ENCODE measurements at places on chromosomes 2 and 18.

DNA sequence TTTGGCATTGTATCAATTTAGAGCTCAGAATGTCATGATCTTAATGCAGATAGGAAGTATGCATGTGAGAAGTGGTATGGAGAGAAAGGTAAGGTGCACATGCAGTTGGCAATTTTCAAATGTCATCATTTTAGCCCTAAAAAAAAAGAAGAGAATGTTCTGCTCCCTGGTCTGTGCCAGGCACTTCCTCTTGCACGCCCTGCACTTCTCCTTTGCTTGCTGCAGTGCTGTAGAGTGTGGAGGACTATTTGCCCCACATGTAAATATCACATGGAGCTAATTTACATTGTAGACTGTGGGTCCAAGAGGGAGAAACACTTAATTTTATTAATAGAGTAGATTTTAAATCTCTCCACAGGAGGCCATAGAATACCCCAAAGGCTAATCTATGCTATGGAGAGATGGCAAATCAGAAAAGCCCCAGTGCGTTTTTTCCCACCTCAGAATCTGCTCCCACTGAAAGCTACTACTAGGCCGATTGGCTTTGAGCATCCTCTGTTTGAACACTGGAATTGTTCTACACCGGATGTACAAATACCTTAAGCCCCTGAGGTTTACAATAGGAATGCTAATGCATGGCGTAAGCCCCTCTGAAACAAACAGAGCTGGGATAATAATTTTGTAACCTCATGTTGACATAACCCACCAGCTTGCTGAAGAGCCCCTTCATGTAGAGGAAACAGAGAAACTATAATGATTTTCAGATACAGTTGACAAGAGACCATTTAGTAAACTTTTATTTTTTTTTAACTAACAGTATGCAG is 137.2 kb upstream of the KLHL14 start:
- DNase-seq: no peak

DNA sequence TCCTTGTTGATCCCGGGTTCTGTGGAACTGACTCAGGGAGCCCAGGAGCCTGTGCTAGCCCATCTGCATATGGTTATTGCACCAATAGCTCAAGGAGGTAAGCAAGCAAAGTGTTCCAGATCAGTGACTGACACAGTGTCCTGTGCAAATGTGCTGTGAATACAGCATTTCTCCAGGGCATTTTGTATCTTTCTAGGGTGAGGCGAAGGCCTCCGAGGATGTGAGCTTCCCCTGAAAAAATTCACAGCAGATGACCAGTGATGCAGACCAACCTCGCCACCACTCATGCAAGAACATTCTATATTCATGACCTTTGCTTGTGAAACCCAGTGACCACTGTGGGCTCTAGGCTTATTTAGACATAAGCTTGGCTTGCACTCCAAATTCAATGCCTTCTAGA is 15.2 kb upstream of the NT5DC4 start:
- DNase-seq: no peak

GRCh38 chr18:48594471-48595094 is 55.8 kb downstream of the CTIF start:
- DNase-seq: no peak

- no peak for DNase-seq
Observed at GRCh38 chr2:215749092-215749957, 264.0 kb downstream of the MREG start.

GRCh38 chr2:203763938-203764664 is 57.7 kb downstream of the CD28 start:
- no peak for DNase-seq

DNA sequence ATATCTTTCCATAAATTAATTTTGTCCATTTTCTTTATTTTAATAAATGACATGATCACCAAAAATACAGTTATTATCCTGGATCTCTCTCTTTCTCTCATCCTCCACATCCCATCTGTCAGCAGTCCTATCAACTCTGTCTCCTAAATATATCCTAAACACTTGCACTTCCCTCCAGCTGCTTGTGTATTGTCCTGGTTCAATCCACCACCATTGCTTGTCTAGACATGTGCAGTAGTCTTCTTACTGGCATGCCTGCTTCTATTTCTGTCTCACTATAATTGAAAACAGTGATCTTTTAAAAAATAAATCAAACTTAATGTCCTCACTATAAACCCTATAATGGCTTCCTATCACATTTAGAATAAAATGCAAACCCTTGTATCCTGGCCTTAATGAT is 2168.6 kb upstream of the PIK3C3 start:
- DNase-seq: no peak

- DNase-seq: no peak
Observed at GRCh38 chr2:221606424-221606823, 34.3 kb upstream of the EPHA4 start.

DNA sequence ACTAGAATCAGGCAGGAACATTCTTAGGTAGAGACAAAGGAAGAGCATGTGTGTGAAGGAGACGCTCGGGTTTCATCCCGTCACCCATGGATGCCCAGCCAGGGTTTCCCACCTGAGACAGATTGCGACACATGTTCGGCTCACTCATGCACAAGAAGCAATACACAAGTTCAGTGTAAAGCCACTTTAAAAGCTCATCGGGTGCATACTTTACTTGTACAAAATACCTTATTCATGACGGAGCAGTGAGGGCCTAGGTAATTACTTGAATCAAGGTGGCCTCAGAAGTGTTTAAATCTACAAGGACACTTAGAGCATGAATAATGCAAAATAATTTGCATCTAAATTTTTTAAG is 42.0 kb downstream of the ZEB2 start:
- no peak for DNase-seq

DNA sequence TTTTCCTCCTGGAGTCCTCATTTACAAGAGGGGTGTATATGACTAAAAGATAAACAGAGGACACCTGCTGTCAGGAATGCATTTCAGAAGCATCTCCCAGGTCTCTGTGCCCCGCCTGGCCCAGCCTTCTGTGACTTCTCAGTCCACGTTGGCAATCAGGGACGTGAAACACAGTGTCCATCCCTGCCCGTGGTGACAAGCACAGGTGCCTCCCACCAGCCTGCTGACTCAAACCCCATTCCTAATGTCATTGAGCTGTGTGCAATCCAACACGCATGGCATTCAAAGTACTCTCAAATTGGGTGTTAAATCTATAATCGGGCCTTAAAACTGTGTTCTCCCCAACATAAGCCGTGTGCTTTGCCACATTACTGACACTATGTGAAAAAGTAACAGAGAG is 343.2 kb downstream of the EIPR1 start:
- no peak for DNase-seq

DNA sequence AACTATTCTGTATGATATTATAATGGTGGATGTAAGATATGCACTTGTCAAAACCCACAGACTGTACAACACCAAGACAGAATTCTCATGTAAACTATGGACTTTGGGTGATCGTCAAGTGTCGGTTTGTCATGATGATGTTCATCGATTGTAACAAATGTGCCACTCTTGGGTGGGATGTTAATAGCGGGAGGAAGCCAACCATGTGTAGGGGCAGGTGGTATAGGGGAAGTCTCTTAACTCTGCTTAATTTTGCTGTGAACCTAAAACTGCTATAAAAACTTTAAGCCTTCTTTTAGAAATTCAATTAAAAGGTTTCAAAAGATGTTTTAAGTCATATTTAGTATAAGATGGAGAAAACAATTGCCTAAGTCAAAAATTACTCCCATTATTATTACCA is 139.0 kb downstream of the ANKRD44 start:
- DNase-seq: no peak

GRCh38 chr2:129078548-129078947 is 759.9 kb upstream of the HS6ST1 start:
- no peak for DNase-seq

DNA sequence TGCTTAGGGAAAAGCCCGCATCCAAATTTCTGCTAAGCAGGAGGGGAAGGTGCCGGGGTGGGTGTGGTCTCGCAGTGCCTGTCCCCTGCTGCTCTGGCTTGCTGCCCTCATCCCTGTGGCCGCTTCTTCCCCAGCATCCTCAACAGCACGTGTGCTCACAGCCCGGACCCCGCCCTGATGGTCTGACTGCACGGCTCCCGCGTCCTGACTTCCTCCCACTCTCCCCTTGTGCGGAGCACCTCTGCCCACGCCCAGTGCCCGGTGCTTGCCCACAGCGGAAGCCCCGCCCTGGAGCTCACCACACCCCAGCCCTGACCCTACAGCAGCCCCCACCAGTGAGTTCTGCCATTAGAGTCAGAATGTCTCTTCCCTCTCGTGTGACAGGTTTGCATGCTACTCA is 277.9 kb downstream of the NDUFA10 start:
- no peak for DNase-seq

DNA sequence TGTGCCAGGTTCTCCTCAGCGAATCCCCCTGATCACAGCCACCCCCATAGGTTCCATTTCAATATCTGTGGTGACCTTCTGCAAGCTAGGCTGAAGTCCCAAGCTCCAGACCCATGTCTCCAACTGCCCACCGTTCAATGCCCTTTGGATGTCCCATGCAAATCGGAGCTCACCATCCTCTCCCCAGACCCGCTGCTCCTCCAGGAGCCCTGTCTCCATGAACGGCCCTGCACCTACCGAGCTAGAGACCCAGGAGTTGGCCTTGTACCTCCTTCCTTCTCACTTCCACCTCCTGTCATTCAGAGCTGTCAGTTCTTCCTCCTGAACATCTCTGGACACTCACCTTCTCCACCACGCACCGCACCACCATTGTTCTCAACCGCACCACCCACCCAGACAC is 1.0 kb upstream of the FAHD2A start:
- no peak for DNase-seq

- no peak for DNase-seq
Observed at GRCh38 chr2:219350710-219351221, 18.2 kb upstream of the RESP18 start.

DNA sequence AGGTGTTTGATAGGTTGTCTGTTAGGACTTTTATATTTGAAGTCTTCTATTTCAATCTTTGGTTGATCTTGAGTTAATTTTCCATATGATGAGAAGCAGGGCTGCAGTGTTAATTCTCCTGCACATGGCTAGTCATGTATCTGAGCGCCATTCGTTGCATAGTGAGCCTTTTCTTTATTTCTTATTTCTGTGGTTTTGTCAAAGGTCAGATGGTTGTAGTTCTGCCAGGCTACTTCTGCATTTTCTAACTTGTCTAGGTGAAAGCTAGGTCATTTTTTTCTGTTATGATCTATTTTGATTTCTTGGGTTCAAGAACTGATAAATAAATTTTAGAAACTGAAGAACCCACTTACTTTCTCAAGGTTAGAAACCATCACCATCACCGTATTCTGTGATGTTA is 56.7 kb downstream of the CCDC74A start:
- DNase-seq: no peak

GRCh38 chr18:3717376-3718025 is 267.5 kb downstream of the TGIF1 start:
- no peak for DNase-seq

- no peak for DNase-seq
Observed at GRCh38 chr2:227103583-227103982, 60.4 kb downstream of the COL4A4 start.

- no peak for DNase-seq
Observed at GRCh38 chr2:71550801-71551630, 97.7 kb downstream of the DYSF start.

- no peak for DNase-seq
Observed at GRCh38 chr2:151033271-151034248, 228.1 kb downstream of the RBM43 start.

DNA sequence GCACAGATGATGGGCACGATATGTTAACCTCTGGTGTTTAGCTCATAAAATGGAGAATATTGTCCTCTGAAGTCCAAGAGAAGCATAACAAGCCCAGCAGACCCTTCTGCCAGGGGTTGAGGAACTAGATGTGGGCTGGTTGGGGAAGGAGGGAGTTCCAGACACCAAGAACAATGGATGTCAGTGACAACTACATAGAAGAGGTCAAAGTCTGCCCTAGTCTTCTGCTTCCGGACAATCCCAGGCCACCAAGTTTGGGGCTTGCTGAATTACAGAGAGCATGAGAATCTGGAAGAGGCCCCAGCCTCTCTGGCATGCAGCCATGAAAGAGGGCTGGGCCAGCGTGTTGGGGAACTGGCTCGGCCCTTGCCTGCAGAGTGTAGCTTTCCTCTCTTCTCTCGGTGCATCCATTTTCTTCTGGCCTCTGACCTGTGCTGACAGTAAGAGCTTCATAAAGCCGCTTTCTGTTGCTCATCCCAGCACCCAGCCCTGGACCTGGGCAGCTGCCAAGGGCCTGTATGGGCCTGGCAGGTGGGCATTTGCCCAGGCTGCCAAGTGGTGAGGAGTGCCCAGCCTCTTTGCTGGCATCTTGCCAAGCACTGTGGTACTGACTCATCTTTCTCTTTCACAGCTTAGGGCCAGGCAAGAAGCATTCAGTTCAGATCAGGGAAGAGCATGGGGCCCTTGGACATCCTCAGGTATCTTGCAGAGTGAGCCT is 14.6 kb upstream of the LAPTM4A start:
- no peak for DNase-seq

- no peak for DNase-seq
Observed at GRCh38 chr18:77457681-77458080, 208.0 kb downstream of the GALR1 start.

GRCh38 chr2:207434899-207435465 is 94.8 kb upstream of the CREB1 start:
- DNase-seq: no peak

- DNase-seq: no peak
Observed at GRCh38 chr2:231356466-231356844, 39.1 kb upstream of the B3GNT7 start.

- no peak for DNase-seq
Observed at GRCh38 chr18:55179835-55180234, 220.6 kb upstream of the CCDC68 start.

GRCh38 chr2:75476761-75477160 is 84.0 kb downstream of the EVA1A start:
- no peak for DNase-seq

- DNase-seq: no peak
Observed at GRCh38 chr18:7388741-7389140, 157.9 kb downstream of the LRRC30 start.

DNA sequence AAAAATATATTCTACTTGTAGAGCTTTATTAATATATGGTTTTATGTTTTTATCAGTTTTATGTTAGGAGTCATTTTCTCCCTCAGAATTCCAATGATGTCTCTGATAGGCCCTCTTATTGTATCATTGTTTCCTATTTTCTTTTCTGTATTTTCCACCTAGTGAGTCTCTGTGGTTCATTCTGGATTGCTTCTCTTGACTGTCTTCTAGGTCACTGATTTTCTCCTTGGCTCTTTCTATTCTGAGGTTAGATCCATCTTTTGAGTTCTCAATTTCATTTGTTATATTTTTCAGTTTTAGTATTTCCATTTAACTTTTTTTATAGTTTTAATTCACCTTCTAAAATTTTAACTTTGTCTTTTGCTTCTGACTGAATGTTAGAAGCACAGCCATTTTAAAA is 37.6 kb downstream of the EIF5B start:
- DNase-seq: no peak

Data from T-helper 9 cell (primary cell).